ENCODE measurements at places on chromosomes 12 and 14.

DNA sequence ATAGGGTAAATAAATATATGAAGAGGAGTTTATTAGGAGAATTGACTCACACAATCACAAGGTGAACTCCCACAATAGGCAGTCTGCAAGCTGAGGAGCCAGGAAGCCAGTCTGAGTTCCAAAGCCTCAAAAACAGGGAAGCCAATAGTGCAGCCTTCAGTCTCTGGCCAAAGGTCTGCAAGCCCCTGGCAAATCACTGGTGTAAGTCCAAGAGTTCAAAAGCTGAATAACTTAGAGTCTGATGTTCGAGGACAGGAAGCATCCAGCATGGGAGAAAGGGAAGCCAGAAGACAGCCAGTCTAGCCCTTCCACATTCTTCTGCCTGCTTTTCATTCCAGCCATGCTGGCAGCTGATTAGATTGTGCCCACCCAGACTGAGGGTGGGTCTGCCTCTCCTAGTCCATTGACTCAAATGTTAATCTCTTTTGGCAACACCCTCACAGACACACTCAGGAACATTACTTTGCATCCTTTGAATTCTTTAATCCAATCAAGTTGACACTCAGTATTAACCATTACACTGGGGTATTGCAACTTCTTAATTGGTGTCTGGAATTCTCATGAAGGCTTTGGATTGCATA lies 736.5 kb upstream of the LMO3 start:
- H3K4me3 ChIP-seq, result no peak overlapping the region
- H3K36me3 ChIP-seq, result no peaks in the 10 kb centered on the region
- no peak overlapping the region for H3K27ac ChIP-seq
- no peaks in the 10 kb centered on the region for H3K27me3 ChIP-seq
- no peak for DNase-seq

GRCh38 chr14:105012171-105012985 lies 8.5 kb downstream of the CDCA4 start:
- no peak overlapping the region for H3K4me3 ChIP-seq
- H3K36me3 ChIP-seq, result peaks cover 17% of the 10 kb centered on the region
- no peak overlapping the region for H3K27ac ChIP-seq
- H3K27me3 ChIP-seq, result no peaks in the 10 kb centered on the region
- DNase-seq, result no peak

DNA sequence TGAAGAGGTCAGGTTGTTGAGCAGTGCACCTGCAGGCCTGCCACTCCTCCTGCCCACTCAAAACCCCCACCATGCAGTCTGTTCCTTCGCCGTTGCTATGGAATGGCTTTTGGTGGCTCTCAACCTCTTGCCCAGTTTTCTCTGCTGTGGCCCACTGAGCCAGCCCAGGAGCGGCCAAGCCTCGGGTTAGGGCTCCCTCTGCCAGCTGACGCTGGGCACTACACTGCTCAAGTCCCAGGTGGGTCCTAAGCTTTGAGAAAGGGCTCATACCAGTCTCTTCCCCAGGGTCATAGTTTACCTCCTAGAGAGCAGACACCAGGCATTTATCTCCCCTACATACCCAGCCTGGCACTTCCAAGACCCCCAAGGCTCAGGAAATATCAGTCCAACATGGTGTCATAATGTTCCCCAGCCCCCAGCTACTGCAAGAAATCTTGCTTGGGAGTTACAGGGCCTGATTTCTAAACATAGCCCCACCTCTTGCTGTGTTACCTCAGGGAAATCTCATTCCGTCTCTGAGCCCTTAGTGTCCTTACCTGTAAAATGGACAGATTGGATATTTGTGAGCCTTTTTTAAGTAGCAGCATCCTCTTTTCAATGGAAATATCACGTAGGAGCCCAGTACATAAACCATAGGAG lies 59.4 kb downstream of the TSPAN11 start:
- no peak overlapping the region for H3K4me3 ChIP-seq
- H3K27ac ChIP-seq, result no peak overlapping the region
- H3K27me3 ChIP-seq, result no peaks in the 10 kb centered on the region
- no peaks in the 10 kb centered on the region for H3K36me3 ChIP-seq

DNA sequence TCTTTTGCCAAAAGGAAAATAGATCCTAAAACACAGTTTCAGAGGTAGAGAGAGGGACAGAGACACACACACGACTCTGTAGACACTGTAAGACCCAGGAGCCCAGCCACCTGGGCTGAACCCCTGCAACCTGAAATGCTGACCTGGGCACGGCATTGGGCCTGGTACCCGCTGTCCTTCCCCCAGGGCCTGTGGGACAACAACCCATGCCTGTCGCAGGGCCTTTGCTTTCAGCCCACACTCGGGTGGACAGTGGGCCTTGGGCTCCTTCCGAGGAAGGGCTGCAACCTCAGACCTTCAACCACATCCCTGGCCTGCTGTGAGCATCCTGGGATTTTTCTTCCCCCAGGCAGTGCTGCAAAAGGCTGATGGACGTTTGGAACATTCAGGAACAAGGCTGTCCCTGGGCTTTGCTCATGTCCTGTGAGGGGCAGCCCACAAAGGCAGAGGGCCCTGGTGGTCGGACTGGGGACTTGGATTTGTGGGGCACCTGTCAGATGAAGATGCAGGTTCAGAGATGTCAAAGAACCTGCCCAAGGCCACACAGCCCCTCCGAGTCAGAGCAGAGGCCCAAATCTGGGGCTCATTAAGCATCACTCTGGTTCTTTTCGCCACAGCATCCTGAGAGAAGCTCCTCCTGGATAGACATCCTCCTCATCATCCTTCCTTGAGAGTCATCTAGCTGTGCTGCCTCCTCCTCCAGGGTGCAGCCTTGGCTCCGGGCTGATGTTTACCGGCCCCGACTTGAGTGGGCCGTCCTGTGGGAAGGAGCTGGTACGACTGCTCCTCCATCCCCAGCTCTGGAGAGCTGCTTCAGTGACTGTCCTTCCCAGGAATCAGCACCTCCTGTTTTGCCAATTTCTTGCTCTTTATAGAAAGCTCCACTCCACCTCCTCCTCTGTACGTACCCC lies 32.7 kb downstream of the CCDC92 start:
- H3K36me3 ChIP-seq, result peaks cover 87% of the 10 kb centered on the region
- peaks cover 14% of the 10 kb centered on the region for H3K4me1 ChIP-seq
- H3K27ac ChIP-seq, result no peak overlapping the region
- H3K27me3 ChIP-seq, result no peaks in the 10 kb centered on the region
- no peak for DNase-seq

DNA sequence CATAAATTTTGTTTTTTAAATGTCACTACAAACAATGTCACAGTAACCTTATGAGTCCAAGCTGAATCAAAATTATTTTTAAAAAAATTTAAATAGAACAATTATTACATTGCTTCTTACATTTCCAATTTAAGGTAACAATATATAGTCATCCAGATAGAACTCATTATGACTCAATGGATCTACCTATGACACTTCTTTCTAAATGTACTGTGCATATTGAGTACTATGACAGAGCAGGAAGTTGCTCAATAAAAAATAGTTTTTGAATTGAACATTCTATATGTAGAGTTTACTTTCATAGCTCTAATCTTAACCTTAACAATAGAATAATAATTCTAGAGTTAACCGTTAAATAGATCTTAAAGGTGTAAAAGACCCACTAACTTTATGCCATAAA lies 44.4 kb upstream of the ALG10 start:
- H3K27ac ChIP-seq, result no peak overlapping the region
- no peak for DNase-seq
- no peaks in the 10 kb centered on the region for H3K27me3 ChIP-seq
- H3K36me3 ChIP-seq, result no peaks in the 10 kb centered on the region

- peak overlapping the region; percentile 99 for H3K27ac ChIP-seq
- peak; percentile 68 for DNase-seq
- no peaks in the 10 kb centered on the region for H3K27me3 ChIP-seq
Measured at GRCh38 chr14:91059576-91060350, 678 bp downstream of the RPS6KA5 start.

GRCh38 chr12:92003701-92004100 lies 141.9 kb downstream of the BTG1 start:
- no peaks in the 10 kb centered on the region for H3K36me3 ChIP-seq
- H3K4me3 ChIP-seq, result no peak overlapping the region
- peaks cover 3% of the 10 kb centered on the region for H3K4me1 ChIP-seq
- no peaks in the 10 kb centered on the region for H3K27me3 ChIP-seq

DNA sequence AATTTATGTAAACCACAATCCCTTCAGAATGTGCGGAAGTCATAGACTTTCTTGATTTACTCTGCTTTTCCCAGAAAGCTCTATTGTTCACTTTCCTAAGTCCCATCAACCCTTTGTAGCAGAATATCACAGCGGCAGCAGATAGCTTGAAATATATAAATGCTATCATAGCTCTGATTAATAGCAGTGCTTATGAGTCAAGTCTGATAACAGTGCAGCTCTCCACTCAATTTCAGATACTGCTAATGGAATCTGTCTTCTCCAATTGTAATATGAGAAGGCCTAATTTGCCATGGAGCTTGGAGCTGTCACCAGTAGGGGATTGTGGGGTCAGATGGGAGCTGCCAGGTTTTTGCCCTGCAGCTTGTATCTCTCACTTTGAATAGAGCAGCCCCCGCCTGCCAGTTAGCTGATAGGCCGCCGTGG lies 10.9 kb downstream of the TMEM260 start:
- DNase-seq, result no peak
- no peak overlapping the region for H3K4me3 ChIP-seq
- H3K27ac ChIP-seq, result no peak overlapping the region
- no peaks in the 10 kb centered on the region for H3K4me1 ChIP-seq
- no peaks in the 10 kb centered on the region for H3K27me3 ChIP-seq

GRCh38 chr12:4894019-4894418 lies 15.7 kb upstream of the KCNA1 start:
- DNase-seq, result no peak
- no peak overlapping the region for H3K4me3 ChIP-seq
- no peak overlapping the region for H3K27ac ChIP-seq
- H3K27me3 ChIP-seq, result no peaks in the 10 kb centered on the region
- H3K36me3 ChIP-seq, result no peaks in the 10 kb centered on the region

DNA sequence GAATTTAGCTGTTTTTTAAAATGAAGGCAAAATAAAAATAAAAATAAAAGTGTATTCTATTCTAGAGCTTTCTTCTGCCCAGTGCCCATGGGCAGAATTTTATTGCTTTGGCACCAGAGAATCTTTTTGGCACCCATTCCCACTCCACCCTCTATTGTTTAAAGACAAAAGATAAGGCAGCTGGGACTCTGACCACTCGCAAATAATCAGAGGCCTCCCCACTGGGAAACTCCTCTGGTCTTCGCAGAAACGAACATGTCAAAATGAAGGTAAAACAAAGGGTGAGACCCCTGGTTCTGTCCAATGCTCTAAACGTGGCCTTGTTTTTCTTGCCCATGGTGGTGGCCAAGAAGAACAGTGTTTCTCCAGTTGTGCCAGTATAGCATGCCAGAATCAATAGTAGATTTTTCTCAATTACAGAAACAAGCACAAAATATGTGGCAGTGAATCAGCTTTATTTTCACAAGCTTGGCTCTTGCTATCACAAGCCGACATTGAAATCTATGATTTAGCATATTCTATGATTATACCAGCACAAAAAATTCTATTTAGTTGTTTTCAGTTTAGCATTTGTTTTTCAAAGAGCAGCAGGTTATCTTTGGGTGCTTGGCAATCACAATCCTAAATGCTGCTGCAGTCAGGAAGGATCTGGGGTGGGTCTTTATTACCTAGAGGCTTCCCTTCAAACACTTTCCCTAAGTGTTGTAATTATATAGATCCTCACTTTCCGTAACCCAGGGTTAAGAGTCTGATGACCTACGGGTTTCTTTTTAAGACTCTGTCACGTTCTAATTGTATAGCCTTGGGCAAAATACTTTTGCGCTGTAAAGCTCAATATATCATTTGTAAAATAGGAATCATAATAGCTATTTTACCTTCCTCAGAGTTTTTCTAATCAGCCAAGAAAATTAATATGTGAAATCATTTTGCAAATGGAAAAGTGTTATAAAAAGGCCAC lies 50.5 kb downstream of the KITLG start:
- H3K4me3 ChIP-seq, result no peak overlapping the region
- H3K27me3 ChIP-seq, result no peaks in the 10 kb centered on the region
- peaks cover 9% of the 10 kb centered on the region for H3K4me1 ChIP-seq
- H3K36me3 ChIP-seq, result no peaks in the 10 kb centered on the region

DNA sequence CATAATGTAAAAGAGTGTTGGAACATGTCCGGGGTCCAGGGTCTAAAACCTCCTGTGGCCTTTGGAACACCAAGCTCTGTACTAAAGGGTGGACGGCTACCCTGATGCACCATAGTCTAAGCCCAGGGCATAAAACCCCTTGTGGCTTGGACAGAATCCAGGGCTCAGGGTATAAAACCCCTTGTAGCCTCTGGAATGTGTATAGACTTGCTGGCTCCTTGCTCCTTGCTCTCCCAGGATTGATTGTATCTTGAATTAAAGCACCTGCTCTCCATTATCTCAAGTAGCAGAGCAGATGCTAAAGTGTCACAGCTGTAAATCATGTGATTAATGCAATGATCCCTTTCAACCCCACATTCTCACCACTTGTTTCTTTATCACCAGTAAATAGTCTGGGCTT lies 556.5 kb downstream of the LRFN5 start:
- H3K27me3 ChIP-seq, result no peaks in the 10 kb centered on the region
- H3K27ac ChIP-seq, result no peak overlapping the region
- no peaks in the 10 kb centered on the region for H3K36me3 ChIP-seq
- no peak overlapping the region for H3K4me3 ChIP-seq

- DNase-seq, result no peak
- no peaks in the 10 kb centered on the region for H3K36me3 ChIP-seq
- peaks cover 5% of the 10 kb centered on the region for H3K4me1 ChIP-seq
- no peaks in the 10 kb centered on the region for H3K27me3 ChIP-seq
- no peak overlapping the region for H3K27ac ChIP-seq
Measured at GRCh38 chr12:21819678-21820077, 45.2 kb upstream of the KCNJ8 start.

DNA sequence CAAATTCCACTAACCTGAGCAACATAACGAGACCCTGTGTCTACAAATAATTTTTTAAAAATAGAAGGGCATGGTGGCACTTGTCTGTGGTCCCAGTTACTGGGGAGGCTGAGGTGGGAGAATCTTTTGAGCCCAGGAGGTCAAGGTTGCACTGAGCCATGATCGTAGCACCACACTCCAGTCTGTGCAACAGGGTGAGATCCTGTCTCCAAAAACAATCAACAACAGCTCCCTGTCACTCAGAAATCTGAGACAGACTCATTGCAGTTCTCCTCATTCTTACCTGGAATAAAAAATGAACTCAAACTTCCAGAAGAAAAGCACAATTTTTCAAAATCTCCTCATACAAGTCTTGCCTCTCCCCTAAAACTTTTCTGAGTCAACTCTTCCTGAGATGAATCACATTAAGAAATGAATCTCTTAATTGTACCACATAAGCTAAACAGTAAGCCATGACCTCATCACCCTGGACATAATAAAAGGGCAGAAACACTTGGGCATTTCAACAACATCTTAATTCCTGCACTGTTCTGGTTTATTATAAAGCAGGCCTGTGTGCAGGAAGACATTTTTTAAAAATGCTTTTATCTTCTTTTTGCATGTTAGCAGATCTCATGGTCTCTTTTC lies 214.3 kb upstream of the CDKN3 start:
- DNase-seq, result no peak
- no peak overlapping the region for H3K27ac ChIP-seq

Measured in ascending aorta (tissue), 2 donors.